ENCODE measurements at places on chromosomes 16 and 17.

DNA sequence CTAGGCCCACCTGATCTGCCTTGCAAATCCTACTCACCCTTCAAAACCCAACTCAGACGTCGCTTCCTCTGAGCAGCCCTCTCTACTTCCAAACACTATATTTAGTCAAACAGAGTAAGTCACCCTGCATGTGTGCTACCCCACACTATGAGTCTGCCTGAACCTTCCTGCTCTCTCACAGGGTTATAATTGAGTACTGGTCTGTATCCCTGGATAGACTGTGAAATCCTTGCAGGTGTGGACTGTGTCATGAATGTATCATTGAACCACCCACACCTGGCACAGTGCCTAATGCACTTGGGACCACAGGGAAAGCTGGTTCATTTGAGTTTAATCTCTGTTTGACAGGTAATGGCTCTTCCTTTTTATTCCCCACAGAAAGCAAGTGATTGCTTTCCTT lies 3.4 kb downstream of the FBXO39 start:
- no peak for DNase-seq

DNA sequence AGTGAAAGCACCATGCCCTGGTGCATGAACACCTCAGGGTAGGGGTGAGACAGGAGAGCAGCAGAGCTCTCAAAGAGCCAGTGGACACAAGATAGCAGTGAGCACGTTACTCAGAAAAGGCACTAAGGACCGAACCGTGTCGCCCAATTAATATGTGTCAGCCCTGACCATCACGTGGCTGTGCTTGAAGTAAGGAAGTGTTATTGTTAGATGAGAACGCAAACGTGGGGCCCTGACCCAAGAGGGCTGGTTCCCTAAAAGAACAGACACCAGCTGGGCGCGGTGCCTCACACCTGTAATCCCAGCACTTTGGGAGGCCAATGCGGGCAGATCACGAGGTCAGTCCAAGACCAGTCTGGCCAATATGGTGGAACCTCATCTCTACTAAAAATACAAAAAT lies 16.3 kb downstream of the AXIN1 start:
- DNase-seq: no peak

GRCh38 chr16:55055262-55055661 lies 124.6 kb downstream of the IRX5 start:
- DNase-seq: no peak

- DNase-seq: peak; percentile 42
Measured at GRCh38 chr16:58843675-58844074, 109.6 kb upstream of the GOT2 start.

- no peak for DNase-seq
Measured at GRCh38 chr17:68184816-68185436, 62.9 kb upstream of the AMZ2 start.

GRCh38 chr17:30336369-30337171 lies 2.7 kb upstream of the TMIGD1 start:
- peak; percentile 51 for DNase-seq
